ENCODE measurements at places on chromosomes 2 and 18.

GRCh38 chr2:218802386-218802994 is 20.5 kb downstream of the CYP27A1 start:
- DNase-seq: no peak

GRCh38 chr2:101704816-101705578 is 7.5 kb downstream of the MAP4K4 start:
- DNase-seq: no peak

GRCh38 chr2:186925514-186925913 is 76.5 kb upstream of the ZSWIM2 start:
- no peak for DNase-seq

- DNase-seq: peak; percentile 8
Observed at GRCh38 chr2:75466708-75467311, 93.9 kb downstream of the EVA1A start.

- no peak for DNase-seq
Observed at GRCh38 chr18:8241731-8242130, 367.5 kb upstream of the RAB12 start.

DNA sequence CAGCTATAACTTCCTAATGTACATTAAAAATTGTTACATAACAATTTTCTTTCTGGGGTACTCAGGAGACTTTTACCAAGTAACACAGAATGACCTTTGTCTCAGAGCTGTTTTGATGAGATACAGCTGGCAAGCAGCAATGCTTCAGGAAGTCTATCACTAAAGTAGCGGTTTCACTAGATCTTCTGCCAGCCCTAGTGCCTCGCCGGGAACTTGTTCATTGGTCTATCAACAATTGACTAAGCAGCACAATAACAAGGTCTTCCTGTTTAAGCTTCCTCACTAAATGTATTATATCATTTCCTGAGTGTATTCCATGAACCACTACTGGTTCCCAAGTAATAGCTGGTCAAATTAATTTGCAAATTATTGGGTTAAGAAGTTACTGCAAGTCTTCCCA is 69.2 kb downstream of the TRIP12 start:
- DNase-seq: peak; percentile 21

DNA sequence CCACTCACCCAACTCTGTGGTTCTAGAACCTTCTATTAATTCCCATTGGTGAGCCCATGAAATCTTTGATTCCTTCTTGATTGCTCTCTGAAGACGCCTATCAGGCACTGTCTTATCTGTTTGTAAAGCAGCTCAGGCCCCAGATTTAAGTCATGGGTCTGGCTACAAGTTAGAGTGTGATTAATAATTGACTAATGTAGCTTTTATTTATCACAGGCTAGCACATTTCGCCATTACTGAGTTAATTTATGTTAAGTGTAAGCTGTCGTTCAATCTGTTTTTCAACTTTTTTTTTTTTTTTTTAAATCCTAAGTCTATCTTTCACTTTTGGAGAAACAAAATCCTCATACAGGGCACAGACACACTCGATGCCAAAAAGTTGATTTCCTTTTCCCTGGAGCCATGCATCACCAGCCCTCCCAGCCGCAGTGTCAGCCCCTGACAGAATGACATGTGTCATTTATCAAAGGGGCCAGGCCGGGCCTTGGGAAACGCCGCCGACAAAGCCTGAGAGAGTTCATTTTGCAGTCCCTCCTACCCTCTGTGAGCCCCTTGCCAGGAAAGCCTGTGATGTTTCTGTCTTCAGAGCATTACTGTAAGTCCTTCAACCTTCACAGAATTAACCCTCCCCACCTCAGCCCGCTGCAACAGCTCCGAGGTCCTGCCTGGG is 15.8 kb downstream of the TSHZ1 start:
- DNase-seq: no peak

GRCh38 chr2:141348481-141348880 is 782.3 kb downstream of the LRP1B start:
- DNase-seq: no peak

- no peak for DNase-seq
Observed at GRCh38 chr2:76455910-76456309, 745.2 kb upstream of the GCFC2 start.

GRCh38 chr18:22728481-22729105 is 204.5 kb upstream of the RBBP8 start:
- DNase-seq: no peak

- DNase-seq: no peak
Observed at GRCh38 chr2:108632332-108633160, 86.7 kb upstream of the RANBP2 start.

DNA sequence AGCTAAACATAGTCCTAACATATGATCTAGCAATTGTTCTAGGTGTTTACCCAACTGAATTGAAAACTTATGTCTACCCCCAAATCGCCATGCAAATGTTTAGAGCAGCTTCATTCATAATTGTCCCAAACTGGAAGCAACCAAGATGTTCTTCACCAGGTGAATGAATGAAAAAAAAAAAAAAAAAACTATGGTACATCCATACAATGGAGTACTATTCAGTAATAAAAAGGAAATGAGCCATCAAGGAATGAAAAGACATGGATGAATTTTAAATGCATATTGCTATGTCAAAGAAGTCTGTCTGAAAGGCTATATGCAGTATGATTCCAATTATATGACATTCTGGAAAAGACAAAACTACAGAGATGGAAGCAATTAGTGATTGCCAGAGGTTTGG is 98.6 kb upstream of the ITPRID2 start:
- no peak for DNase-seq

GRCh38 chr2:236175548-236176150 is 7.5 kb upstream of the GBX2 start:
- no peak for DNase-seq

- DNase-seq: no peak
Observed at GRCh38 chr2:219575566-219576504, 3.7 kb downstream of the INHA start.

GRCh38 chr2:170098626-170099312 is 79.2 kb upstream of the MYO3B start:
- DNase-seq: no peak

- no peak for DNase-seq
Observed at GRCh38 chr2:173972165-173972564, 7.0 kb upstream of the SP3 start.

DNA sequence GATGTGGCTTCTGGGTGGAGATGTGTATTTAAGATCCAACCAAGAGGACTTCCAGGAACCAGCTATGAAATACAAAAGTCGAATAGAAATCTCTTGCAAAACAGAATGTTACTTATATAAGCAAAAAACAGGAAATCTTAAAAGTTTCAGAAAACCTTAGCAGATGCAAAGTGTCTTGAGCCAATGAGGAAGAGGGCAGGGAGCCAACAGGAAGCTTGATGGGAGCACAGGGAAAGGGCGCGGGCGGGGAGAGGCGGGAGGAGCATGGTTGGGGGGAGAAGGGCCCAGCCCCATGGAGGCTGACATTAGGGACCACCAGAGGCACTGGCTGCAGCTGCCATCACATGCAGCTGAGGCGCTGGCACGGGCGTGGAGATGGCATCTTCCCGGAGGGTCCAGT is 203.3 kb downstream of the SNTG2 start:
- no peak for DNase-seq

DNA sequence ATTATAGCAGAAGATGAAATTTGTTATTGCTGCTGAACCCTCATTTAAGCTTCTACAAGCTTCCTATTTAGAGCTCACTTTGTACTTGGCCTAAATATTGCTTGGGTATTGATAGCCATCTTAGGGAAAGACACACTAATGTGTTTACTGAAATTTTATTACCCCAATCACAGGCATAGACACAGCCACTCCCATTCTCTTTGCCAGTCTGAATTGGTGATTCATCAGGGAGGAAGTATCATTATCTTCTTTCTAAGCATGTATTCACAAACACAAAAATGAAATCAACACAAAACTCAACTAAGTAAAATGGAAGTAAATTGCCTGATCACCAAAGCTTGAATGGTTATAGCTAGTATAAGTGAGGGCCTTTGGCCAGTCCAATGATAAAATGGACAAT is 666.3 kb downstream of the TSN start:
- DNase-seq: no peak

GRCh38 chr2:20129331-20130159 is 78.1 kb upstream of the LAPTM4A start:
- DNase-seq: no peak

GRCh38 chr2:46559261-46559660 is 79.9 kb downstream of the TMEM247 start:
- no peak for DNase-seq

GRCh38 chr2:188870289-188870688 is 103.9 kb upstream of the COL3A1 start:
- DNase-seq: no peak

DNA sequence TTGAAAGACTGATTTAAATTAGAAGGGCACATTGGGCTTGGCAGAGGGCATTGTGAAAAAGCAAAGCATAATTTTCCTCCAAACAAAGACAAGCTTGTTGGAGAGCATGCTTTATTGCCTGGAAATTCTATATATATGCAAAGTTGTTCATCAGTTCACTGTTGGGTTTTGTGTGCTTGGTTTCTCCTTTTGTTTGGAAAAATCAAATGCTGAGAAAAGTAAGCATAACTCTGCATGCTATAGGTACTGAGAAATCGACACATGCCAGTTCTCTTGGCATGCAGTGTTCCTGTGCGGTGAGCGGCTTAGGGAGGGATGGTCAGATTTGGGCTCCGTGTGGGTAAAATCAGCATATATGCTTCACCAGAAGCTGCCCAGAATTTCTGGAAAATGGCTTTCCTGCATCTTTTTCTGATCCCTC is 161.0 kb downstream of the RAPGEF4 start:
- DNase-seq: no peak

DNA sequence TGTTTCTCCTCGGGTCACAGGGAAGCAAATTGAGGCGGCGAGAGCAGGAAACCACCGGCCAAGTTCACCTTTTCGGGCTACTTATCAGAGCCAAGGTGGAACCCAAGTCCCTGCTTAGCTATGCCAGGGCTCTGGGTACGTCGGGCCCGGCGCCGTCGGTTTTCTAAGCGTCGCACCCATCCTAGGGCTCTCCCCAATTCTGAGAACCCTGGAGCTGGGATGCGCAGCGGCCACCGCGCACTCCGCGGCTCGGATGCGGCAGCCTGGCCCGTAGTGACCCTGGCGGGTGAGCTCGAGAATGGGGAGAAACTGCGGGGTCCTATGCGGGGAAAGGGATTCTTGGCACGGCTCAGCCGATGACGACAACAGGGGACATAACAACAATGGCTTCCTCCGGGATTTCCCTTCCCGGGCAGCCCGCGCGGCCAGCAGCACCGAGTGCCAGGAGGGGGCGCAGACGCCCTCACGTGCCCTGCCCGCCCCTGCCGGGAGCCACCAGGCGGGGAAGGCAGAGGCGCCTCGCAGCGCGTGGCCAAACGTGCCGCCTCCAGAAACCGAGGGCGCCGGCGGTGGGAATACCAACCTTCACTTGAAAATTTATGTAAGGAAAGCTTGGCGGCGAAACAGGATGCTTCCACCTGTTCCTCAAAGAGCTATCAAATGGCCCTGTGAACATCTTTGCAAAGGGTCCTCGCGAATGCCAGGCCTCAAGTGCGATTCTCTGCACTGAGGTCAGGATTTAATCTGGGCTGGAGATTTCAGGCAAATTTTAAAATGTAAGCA is 2.1 kb upstream of the SLC30A3 start:
- DNase-seq: peak; percentile 58

GRCh38 chr2:29229640-29230039 is 114.4 kb downstream of the CLIP4 start:
- DNase-seq: no peak

- no peak for DNase-seq
Observed at GRCh38 chr2:147829106-147829505, 15.7 kb upstream of the ACVR2A start.

DNA sequence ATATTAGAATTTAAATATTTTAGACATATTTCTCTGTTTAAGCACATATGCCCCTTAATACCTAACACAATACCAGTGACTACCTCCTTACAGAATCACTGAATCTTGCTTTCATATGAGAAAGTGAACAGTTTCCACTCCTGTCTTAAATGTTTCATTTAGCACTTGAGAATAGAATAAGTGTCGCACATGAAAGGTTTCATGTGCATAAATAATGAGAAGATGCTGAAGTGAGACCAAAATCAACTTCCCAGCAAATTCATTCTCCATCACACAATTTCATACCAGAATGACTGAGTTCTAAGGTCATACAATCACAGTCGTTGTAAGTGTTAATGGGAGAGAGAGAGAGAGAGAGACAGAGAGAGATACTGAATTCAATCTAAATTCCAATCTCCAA is 51.2 kb downstream of the ATIC start:
- no peak for DNase-seq

DNA sequence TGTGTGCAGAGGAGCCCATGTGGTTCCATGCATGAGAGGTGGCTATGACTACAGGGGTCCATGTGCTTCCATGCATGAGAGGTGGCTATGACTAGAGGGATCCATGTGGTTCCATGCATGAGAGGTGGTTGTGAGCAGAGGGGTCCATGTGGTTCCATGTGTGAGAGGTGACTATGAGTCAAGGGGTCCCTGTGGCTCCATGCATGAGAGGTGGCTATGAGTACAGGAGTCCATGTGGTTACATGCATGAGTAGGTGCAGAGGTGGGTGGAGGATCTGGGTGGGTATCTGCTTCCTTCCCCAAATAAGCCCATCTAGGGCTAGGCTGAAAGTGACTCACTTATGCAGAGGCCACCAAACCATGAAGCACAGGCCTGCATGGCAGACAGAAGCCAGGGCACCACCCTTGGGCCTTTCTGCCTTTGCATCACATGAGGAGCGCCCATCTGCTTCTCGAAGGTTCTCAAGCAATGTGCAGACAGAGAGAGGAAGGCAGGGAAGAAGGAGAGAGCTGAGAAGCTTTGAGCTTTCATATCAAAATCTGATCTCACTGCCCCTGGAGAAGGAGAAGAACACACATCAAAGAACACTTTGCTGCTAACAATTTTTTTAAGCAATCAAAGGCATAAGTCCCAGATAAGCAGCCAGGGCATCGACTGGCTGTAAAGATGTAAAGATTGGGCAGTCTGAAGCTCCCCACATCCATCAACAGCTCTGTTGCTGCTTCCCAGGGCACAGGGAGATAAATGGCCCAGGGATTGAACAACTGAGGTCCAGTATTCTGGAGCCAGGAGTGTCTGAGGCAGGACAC is 137.6 kb downstream of the TNS1 start:
- no peak for DNase-seq

DNA sequence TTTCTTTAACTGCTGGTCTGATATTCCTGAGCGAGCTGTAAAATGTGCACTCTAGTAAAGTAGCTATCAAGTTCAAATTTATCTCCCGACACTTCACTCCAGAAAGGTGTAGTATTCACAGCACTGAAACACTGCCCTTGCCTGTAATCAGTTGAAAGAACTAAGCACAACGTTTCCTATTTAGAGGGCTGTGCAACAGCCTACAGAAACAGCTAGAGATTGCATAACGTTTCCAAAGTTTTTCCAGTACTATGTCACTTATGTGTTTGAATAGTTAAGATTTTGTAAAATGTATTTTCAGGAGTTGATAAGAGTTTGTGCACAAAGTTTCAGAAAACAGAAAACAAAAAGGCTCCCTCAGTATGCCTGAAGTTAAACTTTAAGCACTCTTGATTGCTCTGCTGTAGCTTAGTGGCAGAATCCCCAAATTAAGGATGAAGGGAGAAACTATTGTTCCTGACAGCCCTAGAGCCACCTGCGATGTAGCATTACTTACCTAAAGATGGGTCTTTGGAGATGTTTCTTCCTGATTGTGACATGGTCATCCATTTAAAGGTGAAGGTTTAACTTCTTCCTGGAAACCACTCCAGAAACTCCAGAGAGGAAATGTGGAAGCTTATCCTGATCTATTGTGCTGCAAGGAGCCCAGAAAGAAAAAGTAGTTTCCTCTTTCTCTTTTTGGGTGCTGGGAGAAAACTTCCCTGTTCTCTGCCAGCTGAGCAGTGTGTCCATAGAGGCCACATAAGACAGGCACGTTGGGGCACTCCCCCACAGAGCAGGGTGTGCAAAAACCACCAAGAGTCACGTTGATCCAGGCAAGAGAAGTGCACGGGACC is 536 bp downstream of the PDE1A start:
- DNase-seq: no peak

- DNase-seq: no peak
Observed at GRCh38 chr2:241454837-241455485, 53.4 kb downstream of the STK25 start.
